Left renal pelvis (tissue), 4 donors: ENCODE measurements at places on chromosomes 4 and X. TPM values are rescaled to one million over a fixed set of nuclear protein-coding genes. Genes with fewer than 3 reads are reported as not detected.

The TRAM1L1 gene
- polyA plus RNA-seq, result 14.2 TPM

The WNK3 gene
- 5.4 TPM for polyA plus RNA-seq

The VCX3B gene
- polyA plus RNA-seq, result 0.27 TPM

The TMPRSS11F gene
- polyA plus RNA-seq, result not detected

The RASL11B gene
- 36.3 TPM for polyA plus RNA-seq

GRCh38 chr4:78441756-78442155, 109.8 kb upstream of the ANXA3 start:
- no peak for DNase-seq

DNA sequence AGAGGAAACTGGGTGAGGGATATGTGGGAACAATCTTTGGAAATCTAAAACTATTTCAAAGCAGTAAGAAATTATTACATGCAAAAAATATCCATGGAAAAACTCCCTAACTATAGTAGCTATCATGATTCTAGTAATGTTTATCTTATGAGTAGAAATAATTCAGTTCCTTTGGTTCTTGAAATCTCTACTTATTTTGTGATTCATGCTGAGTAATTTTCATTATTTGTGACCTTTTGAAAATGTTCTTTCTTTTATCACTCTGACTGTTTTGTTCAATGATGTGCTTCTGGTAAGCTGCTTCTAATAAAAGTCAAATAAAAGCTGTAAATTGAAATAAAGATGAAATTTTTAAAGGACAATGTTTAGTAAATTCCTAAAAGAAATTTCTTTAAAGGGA, 40.4 kb upstream of the MAGEB10 start:
- no peak for DNase-seq

DNA sequence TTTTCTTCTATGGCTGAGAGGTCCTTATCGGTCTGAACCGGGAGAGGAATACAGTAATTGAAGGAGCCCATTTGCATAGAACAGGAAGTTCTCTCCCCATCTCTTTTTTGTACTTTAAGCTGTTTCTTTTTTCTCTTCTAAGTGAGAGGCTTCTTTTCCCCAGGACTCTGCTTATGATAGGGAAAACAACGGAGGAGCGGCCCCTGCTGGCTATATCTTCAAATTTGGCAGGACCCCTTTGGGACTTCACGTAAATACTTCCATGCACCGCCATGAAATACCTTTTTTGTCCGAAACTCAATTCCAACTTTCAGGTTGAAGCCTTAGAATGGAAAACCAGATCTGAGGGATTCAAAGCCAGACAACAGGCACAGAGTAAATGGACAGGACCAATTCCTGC, 1153.0 kb upstream of the INTU start:
- DNase-seq, result no peak

DNA sequence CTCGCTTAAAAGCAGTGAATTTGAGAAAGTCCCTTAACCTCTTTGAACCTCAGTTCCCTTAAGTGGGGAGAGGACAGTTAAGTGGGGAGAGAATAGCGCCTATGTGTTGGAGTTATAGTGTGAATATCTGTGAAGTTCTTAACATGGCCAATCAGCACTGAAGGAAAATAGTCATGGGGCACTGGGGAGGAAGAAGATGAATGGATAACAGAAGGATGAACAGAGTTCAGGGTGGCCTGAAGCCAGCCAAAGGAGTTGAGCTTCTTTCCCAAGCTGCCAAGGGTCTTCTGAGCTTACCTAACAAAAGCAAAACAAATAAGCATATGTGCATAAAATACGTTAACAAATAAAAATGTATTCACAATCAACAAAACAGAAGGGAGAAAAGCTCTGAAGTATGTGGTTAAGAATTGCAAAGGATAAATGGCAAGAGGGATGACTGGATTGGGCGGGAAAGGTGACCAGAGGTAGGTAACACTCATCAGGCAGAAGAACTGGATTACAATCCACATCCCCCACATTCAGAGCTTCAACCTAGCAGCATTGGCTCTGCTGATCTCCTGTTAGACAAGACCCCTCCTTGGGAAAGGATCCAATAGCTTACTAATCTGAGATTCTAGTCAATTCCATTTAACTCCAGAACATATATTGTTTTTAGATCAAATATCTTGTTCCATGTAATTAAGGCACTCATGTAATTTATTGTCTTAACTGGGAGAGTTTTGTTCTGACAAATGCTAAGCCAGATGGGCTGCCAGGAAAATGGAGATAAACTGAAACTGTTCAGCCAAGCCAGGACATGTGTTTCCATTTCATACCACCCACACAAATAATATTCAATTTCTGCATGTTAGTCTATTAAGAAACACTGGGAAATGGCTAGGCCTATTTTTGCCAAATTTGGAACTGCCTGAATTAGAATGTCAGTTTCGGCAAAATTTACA, 221.2 kb downstream of the LDB2 start:
- DNase-seq, result no peak

DNA sequence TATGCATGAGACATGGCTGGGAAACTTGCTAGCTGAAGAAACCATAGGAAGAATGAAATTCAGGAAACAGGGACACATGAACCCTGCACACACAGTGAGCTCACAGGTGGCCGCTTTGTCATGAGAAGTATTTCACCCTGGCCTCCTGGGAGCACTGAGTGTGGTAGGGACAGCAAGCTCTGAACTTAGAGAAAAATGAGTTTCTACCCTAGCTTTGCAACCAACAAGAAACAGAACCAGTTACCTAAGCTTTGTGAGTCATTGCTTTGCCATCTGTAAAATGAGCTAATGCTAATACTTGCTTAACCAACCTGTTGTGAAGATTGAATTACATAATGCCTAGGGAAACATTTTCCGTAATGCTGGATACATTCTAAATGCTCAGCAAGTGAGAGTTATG, 206.6 kb upstream of the HS3ST1 start:
- no peak for DNase-seq
